ENCODE measurements at places on chromosomes 16 and 17. TPM values are rescaled to one million over a fixed set of nuclear protein-coding genes. Genes with fewer than 3 reads are reported as not detected.
A peak's percentile ranks its signal among the peaks of the same experiment; 100 is the strongest.

DNA sequence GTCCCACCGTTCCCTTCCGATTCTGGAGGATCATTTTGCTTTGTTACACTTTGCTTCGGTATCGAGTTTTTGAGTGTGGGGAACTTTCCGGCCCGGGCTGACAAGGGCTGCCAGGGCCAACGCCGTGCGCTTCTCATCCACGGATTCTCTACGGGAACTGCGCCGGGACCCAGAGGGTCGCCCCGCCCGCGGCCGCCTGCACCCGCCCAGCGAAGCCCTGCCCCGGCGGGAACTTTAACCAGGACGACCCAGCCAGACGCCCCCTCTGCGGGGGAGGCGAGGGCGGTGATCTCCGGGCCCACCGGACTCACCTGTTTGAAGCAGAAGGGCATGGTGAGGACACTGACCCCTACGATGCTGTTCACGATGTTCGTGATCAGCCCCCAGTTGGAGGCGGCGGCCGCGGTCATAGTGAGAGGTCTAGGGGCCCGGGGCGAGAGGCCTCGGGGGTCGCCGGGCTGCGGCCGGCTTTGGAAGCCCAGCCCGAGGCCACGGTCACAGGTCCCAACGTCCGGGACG, 536 bp downstream of the SLC38A10 start:
- no peaks in the 10 kb centered on the region for H3K36me3 ChIP-seq
- peaks cover 38% of the 10 kb centered on the region for H3K4me1 ChIP-seq
- peak overlapping the region; percentile 93 for H3K27ac ChIP-seq
- no peaks in the 10 kb centered on the region for H3K27me3 ChIP-seq
- peak; percentile 78 for DNase-seq

DNA sequence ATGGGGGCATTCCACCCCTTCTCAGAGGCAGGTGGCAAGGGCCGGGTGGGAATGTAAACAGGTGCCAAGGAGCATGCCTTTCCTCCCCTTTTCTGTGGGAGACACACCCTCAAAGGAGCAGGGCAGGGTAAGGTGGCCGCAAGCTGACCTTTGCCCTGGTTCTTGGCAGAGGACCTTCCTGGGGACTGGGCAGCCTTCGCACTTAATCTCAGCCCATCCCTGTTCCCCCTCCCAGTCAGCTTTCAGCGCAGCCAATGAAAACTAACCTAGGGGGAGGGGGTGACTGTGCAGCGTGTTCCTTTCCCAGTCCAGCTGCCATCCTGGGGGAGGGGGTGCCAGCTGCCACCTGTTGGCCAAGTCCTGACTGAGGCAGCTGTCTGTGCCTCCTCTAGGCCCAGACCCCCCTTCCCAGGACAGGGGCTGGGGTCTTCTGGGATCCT, 2.8 kb downstream of the TRAF4 start:
- H3K27ac ChIP-seq: peak overlapping the region; percentile 88
- no peaks in the 10 kb centered on the region for H3K36me3 ChIP-seq
- H3K4me3 ChIP-seq: no peak overlapping the region
- peaks cover 47% of the 10 kb centered on the region for H3K4me1 ChIP-seq
- H3K27me3 ChIP-seq: no peaks in the 10 kb centered on the region

DNA sequence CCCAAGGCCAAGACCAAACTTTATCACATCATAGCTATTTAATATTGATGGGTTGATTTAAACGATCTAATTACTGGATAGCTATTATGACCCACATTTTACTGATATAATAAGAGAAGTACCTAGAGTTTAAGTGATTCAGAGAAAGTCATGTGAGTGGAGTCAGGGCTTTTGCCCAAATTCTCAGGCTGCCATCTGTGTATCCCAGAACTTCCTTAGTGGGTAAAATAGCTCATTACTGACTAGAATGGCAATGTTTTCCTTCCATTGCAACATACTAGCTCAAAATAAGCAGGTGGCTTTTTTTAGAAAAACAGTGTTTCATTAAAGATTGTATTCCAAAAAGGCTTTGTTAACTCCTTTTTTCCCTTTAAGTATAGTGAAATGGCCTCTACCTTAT, 113.9 kb upstream of the MAF start:
- H3K4me1 ChIP-seq: no peaks in the 10 kb centered on the region
- H3K36me3 ChIP-seq: no peaks in the 10 kb centered on the region
- H3K27ac ChIP-seq: no peak overlapping the region
- H3K4me3 ChIP-seq: no peak overlapping the region
- no peak for DNase-seq

DNA sequence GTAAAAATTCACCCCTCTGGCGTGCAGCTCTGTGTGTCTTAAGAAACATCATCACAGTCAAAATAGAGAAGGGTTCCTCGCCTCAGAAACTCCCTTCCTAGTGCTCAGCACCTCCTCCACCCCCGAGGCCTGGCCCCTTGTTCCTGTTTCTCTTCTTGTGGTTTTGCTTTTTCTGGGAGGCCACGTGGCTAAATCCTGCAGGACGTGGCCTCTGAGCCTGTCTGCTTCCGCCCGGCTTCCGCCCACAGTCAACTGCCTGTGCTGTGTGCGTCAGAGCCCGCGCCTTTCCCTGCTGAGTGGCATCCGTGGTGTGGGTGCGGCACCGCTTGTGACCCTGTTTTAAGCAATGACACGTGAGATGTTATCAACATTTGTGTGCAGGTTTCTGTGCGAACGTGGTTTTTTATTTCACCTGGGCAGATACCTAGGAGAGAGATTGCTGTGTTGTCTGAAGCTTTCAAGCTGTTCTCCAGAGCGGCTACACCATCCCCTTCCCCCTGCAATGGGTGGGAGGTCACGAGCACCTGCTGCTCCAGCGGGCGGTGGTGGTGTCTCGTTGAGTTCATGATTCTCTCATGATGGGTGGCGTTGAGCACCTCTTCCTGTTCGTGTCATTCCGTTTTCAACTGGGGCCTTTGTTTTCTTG, 21.7 kb downstream of the ACSF3 start:
- H3K27me3 ChIP-seq: no peaks in the 10 kb centered on the region
- DNase-seq: peak; percentile 84
- no peaks in the 10 kb centered on the region for H3K4me1 ChIP-seq
- no peak overlapping the region for H3K4me3 ChIP-seq

The SPN gene
- 1.6 TPM for total RNA-seq

The GPRC5C gene
- 6.1 TPM for total RNA-seq

GRCh38 chr17:81831957-81832607, 1.0 kb downstream of the MCRIP1 start:
- H3K4me3 ChIP-seq: peak overlapping the region; percentile 94
- peaks cover 23% of the 10 kb centered on the region for H3K4me1 ChIP-seq
- H3K36me3 ChIP-seq: no peaks in the 10 kb centered on the region
- no peak for DNase-seq
- no peaks in the 10 kb centered on the region for H3K27me3 ChIP-seq

- no peak for DNase-seq
- no peak overlapping the region for H3K27ac ChIP-seq
- H3K4me1 ChIP-seq: no peaks in the 10 kb centered on the region
- no peaks in the 10 kb centered on the region for H3K36me3 ChIP-seq
- H3K4me3 ChIP-seq: no peak overlapping the region
- H3K27me3 ChIP-seq: no peaks in the 10 kb centered on the region
These were observed 358.8 kb upstream of the CDH5 start for GRCh38 chr16:66007717-66008116.

The PRSS22 gene
- total RNA-seq: not detected

DNA sequence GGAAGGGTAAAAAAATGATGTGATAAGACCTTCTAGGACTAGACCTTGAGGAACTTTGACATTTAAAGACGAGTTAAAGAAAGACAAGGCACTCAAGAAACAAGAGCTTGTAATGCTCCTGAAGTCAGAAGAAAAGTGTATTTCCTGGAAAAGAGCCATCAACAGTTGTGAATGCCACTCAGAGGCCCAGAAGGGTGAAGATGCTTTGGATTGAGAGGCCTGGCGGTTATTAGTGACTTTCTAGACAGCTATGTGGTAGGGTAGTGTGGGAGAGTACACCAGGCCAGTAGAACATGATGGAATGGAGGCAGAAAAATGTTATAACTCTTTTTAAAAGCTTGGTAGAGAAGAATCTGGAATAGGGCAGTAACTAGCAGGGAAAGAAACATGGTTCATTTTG, 34.1 kb upstream of the ANKFN1 start:
- H3K27ac ChIP-seq: no peak overlapping the region
- DNase-seq: no peak
- no peaks in the 10 kb centered on the region for H3K36me3 ChIP-seq
- no peaks in the 10 kb centered on the region for H3K4me1 ChIP-seq

The CNGB1 gene
- total RNA-seq: 0.71 TPM

The CES4A gene
- 3.6 TPM for total RNA-seq

GRCh38 chr16:4375717-4376116, 4.1 kb downstream of the VASN start:
- DNase-seq: no peak
- H3K4me3 ChIP-seq: no peak overlapping the region
- no peaks in the 10 kb centered on the region for H3K27me3 ChIP-seq

DNA sequence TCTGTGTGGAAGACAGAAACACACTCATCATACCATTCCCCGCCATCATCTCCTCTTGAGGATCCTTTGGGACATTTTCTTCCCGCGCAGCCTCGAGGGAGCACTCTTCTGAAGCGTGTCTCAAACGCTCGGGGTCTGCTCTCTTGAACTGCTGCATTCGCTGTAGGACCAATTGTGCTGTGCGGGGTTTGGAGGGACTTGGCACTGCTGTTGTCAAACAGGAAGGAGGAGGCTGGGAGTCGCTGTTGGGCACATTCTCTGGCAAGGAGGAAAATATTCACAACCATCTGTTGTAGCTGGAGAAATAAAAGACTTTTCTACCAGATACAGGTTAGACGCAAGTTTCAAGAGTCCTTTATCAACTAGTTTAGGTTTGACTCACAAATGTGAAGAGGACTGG, 5.0 kb downstream of the SLX4 start:
- no peak overlapping the region for H3K4me3 ChIP-seq
- no peaks in the 10 kb centered on the region for H3K4me1 ChIP-seq
- no peak for DNase-seq
- no peak overlapping the region for H3K27ac ChIP-seq
- no peaks in the 10 kb centered on the region for H3K27me3 ChIP-seq

The PAM16 gene
- 49.0 TPM for total RNA-seq

DNA sequence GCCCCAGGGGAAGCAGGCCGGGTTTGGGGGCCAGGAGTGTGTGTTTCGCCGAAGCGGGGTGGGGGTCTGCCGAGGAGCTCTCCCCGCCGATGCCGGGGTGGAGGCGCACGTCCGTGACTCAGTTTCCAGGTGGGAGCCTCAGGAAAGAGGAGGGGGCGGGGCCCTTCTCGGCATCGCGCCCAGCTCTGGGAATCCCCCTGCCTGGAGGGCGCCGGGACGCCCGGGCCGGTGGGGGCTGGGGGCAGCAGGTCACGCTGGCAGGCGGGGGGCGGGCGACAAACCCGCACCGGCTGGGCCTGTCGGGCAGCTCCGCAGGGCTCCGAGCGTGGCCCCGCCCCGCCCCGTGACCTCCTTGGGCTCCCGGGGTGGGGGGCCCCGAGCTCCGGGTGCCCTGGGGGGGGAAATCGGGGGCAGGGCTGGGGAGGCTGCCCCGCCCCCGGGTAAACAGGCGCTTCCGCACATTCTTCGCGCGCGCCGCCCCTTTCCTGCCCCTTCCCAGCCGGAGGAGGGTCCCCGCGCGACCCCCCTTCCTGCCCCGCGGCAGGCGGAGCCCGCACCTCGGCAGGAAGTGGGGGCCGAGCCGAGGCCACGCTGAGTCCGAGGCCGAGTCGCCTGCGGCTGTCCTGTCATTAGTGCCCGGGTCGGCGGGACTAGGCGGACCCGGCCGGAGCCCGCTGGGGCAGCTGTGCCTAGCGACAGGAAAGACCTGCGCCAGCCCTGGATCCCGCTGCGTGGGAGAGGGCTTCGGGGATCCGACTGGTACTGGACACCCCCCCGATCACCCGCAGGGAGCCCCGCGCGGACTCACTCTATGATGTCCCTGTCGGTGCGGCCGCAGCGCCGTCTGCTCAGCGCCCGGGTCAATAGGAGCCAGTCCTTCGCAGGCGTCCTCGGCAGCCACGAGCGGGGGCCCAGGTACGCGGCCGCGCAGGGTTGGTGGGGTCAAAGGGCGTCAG, 9.3 kb downstream of the RIPOR1 start:
- H3K27me3 ChIP-seq: no peaks in the 10 kb centered on the region
- H3K4me3 ChIP-seq: peak overlapping the region; percentile 64
- peaks cover 34% of the 10 kb centered on the region for H3K36me3 ChIP-seq
- peak overlapping the region; percentile 76 for H3K27ac ChIP-seq
- H3K4me1 ChIP-seq: peaks cover 36% of the 10 kb centered on the region

The RGS9 gene
- total RNA-seq: 30.5 TPM

- peak; percentile 56 for DNase-seq
- H3K4me1 ChIP-seq: no peaks in the 10 kb centered on the region
- H3K27ac ChIP-seq: no peak overlapping the region
- H3K36me3 ChIP-seq: peaks cover 92% of the 10 kb centered on the region
- no peaks in the 10 kb centered on the region for H3K27me3 ChIP-seq
These were observed 15.3 kb downstream of the MLYCD start for GRCh38 chr16:83914091-83914710.

GRCh38 chr16:56450275-56450985, 702 bp downstream of the NUDT21 start:
- H3K27me3 ChIP-seq: no peaks in the 10 kb centered on the region
- peaks cover 41% of the 10 kb centered on the region for H3K4me1 ChIP-seq
- peak overlapping the region; percentile 88 for H3K27ac ChIP-seq
- peak overlapping the region; percentile 70 for H3K4me3 ChIP-seq
- H3K36me3 ChIP-seq: peaks cover 44% of the 10 kb centered on the region
- DNase-seq: no peak

- peaks cover 39% of the 10 kb centered on the region for H3K27me3 ChIP-seq
- no peak for DNase-seq
- H3K27ac ChIP-seq: no peak overlapping the region
- H3K4me1 ChIP-seq: peaks cover 9% of the 10 kb centered on the region
- no peak overlapping the region for H3K4me3 ChIP-seq
- no peaks in the 10 kb centered on the region for H3K36me3 ChIP-seq
These were observed 88.2 kb downstream of the NOG start for GRCh38 chr17:56681561-56682266.

The OR3A2 gene
- 0.27 TPM for total RNA-seq

The NPIPB9 gene
- 1.8 TPM for total RNA-seq

DNA sequence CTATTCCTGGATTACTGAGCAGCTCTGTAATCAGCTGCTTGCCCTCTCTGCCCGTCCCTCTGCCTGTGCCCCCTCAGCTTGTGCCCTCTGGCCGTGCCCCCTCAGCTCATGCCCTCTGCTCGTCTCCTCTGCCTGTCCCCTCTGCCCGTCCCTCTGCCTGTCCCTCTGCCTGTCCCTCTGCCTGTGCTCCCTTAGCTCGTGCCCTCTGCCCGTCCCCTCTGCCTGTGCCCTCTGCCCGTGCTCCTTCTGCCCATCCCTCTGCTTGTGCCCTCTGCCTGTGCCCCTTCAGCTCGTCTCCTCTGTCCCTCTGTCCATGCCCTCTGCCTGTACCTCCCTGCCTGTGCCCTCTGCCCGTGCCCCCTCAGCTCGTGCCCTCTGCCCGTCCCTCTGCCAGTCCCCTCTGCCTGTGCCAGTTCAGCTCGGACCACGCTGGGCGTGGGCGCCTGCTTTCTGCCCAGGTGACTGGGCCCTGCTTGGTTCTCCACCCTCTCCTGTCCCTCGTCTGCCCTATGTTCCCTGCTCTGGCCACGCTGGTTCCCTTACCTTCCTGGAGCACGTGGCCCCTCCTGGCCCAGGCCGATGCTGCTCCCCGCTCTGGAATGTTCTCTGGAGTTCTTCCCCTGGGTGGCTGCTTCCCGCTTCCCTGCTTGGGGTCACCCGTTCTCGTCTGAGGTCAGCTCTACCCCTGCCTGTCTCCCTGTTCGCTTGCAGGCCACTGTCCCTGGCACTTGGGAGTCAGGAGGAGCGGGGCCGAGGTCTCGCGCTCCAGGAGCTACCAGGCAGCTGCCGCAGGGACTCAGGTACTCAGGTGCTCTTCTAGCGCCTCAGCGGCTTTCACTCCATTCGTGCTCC, 63.9 kb downstream of the BANP start:
- no peak overlapping the region for H3K4me3 ChIP-seq
- peaks cover 6% of the 10 kb centered on the region for H3K4me1 ChIP-seq
- DNase-seq: peak; percentile 43

GRCh38 chr16:14497245-14498082, 132.6 kb downstream of the PARN start:
- H3K36me3 ChIP-seq: no peaks in the 10 kb centered on the region
- no peak overlapping the region for H3K4me3 ChIP-seq
- no peak for DNase-seq
- H3K4me1 ChIP-seq: no peaks in the 10 kb centered on the region
- H3K27ac ChIP-seq: no peak overlapping the region

Measured in sigmoid colon (tissue), 7 donors.